ENCODE measurements at places on chromosomes 5 and 9.

DNA sequence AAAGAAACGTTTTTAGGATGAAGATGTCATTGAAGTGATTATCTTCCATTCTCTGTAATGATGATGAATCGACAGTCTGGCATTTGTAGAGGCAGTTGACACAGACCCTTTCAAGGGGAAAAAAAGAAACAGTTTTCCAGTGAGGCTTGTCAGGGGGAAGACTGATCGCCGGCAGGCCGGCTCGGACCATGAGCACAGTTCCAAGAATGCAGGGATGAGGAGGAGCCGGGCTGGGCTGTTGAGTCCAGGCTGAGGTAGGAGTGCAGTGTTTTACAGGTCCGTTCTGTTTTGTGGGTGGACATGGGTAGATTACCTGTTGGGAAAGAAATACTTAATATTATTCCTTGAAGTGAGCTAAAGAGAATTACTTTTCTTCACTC lies 194.6 kb downstream of the AOPEP start:
- no peak for DNase-seq

- no peak for DNase-seq
Observed at GRCh38 chr9:108209132-108209685, 646.6 kb downstream of the ACTL7B start.

DNA sequence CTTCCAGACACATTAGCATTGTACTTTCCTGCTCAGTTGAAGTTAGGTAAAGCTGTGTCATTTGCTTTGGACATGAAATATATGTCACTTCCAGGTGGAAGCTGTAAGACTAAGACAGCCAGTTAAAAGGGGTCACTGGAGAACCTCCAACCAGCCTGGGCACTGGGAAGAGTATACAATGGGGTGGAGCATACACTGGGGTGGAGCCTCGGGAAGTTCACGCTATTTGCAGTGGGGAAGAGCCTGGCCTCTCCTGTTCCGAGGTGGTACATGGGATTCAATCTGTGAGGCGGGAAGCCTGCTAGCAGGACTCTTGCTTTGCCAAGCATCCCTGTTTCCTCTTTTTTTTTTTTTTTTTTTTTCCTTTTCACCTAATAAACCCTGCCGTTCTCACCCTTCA lies 145.3 kb downstream of the TTC39B start:
- no peak for DNase-seq

GRCh38 chr5:947626-948471 lies 55.2 kb downstream of the TRIP13 start:
- DNase-seq = no peak

DNA sequence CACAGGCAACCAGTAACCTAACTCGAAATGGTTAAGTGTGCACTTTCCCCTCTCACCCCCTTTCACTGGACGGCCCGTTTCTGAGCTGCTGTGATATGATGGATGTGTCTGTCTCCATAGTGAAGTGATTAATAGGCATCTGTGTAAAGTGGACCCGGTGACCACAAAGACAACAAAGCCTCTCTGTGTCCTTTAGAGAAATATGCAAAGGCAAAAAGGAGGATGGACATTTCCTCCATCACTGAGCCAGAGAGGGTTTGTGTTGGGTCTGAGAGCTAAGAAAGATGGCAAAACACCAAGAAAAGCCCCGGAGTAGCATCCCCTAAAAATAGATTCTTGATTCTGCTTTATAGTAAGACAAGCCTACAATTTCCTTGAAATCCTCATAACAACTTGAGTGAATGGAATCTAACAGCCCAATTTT lies 120.6 kb downstream of the SEMA6A start:
- no peak for DNase-seq

DNA sequence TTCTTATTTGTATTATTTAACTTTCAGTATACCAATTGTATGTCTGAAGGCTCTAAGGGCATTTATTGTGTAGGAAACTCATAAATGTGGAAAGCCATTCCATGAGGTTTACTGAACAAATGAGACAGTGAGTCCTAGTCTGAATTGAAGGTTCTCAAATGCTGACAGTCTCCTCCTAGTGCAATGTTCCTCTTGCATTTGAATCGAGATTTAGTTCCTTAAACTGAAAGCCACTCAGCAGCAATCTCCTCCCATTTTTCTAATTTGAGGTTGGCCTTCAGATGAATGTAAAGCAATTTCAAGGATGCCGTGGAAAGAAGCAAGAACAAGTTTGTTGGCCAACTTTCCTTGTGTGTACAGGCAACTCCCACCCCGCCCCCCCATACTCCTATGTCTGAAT lies 493.2 kb upstream of the KLF4 start:
- DNase-seq = no peak

GRCh38 chr9:124486778-124487259 lies 20.4 kb downstream of the NR5A1 start:
- DNase-seq = no peak

GRCh38 chr9:26650325-26650724 lies 242.3 kb downstream of the CAAP1 start:
- no peak for DNase-seq

DNA sequence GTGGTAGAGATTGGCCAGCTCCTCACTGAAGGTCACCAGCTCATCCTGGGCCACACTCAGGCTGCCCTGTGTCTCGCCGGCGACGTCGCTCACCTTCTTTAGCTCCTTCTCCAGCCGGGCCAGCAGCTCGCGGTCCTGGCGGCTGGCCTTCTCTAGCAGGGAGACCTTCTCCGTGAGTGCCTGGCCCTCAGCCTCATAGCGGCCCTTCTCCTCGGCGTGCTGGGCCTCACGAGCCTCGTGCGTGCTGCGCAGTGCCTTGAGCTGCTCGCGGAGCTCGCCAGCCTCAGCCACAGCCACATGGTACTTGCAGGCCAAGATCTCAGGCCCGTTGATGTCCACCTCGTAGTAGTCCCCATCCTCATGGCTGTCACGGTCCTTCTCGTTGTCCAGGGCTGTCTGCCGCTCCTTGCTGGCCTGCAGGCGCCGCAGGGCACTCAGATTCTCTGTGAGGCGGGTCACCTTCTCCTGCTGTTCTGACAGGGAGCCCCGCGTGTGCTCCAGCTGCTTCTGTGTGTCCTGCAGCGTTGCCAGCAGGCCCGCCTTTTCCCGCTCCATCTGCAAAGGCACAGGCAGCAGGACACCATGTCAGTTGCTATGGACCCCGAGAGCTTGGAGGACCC lies 45.5 kb downstream of the BICD2 start:
- DNase-seq = no peak

All from Jurkat, Clone E6-1 (cell line).